Adipocyte (in vitro differentiated cells): ENCODE measurements at places on chromosomes 12 and 14.

- DNase-seq = no peak
Measured at GRCh38 chr14:94332587-94332986, 9.5 kb upstream of the SERPINA6 start.

- no peak for DNase-seq
Measured at GRCh38 chr12:1162081-1162760, 171.2 kb downstream of the ERC1 start.

- peak; percentile 45 for DNase-seq
Measured at GRCh38 chr12:110743571-110744093, 941 bp upstream of the PPP1CC start.

- DNase-seq = peak; percentile 88
Measured at GRCh38 chr14:104976198-104977007, 1.8 kb downstream of the AHNAK2 start.

GRCh38 chr12:1912580-1913376 lies 5.7 kb downstream of the CACNA2D4 start:
- DNase-seq = no peak

DNA sequence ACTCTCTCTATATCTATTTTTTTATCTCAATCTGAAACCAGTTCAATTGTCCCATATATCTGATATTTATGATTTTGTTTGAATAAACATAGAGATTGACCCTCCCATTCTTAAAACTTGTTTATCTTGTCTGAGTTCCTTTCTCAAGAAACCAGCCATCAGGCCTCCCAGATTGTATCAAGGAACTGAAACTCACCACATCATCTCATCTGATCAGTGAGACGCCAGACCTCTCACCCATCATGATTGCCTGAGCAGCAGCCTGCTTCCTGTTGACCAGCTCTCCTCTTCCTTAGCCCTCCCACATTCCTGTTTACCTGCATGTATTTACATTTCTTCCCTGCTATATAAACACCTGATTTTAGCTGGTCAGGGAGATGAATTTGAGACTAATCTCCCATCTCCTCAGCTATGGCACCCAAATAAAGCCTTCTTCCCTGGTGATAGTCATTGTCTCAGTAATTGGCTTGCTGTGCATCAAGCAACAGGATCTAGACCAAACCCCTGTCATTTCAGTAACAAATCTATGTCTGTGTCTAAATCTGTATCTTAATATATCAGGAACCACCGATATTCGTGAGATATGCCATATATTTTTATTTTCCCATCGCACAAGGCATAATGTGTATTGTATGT lies 323.6 kb downstream of the TMTC2 start:
- DNase-seq = no peak

DNA sequence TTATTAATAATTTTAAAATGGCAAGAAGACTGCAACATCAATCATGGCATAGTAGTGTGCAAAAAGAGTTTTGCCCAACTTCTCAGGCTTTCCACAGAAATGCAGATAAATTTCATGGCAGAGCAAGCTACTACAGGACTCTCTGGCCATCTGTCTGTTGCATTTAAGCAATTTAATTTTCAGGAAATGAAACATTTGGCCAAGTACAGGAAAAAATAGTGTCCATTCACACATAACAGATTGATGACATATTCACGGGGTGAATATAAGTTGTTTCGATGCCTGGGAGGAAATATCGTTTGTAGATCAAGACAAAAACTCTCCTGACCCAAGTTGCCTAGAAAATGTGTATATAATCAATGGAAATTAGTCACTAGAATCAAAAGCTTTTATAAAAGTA lies 324.0 kb downstream of the PRKD1 start:
- no peak for DNase-seq

DNA sequence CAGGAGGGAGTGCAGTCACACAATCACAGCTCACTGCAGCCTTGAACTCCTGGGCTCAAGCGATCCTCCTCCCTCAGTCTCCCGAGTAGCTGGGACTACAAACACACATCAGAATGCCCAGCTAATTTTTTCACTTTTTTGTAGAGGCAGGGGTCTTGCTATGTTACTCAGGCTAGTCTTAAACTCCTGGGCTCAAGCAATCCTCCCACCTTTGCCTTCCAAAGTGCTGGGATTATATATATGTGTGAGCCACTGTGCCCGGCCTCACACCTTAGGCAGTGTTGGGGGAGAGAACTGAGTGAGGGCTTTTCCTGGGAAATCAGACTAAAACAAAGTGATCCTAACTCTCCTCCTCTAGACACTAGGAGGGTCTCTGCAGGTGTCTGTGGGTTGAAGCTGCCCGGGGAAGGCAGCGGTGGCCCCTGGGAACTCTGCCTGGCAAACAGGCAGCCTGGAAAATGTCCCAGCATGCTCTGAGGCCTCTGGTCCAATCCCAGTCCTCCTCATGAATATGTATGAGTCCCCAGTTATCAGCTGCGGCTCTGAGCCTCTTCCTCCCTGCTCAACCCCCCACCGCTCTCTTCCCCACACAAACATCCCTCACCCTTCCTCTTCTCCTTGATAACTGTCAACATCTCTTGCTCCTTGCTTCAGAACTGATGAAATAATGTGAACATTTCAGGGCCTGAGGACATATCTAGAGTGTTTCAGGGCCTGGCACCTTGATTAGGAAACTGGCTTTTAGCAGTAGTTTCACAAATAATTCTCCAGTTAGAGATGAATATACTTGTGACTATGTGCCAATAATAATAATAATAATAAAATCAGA lies 7.9 kb upstream of the NAA25 start:
- DNase-seq = no peak

- no peak for DNase-seq
Measured at GRCh38 chr12:120764816-120765215, 39.2 kb downstream of the ACADS start.

DNA sequence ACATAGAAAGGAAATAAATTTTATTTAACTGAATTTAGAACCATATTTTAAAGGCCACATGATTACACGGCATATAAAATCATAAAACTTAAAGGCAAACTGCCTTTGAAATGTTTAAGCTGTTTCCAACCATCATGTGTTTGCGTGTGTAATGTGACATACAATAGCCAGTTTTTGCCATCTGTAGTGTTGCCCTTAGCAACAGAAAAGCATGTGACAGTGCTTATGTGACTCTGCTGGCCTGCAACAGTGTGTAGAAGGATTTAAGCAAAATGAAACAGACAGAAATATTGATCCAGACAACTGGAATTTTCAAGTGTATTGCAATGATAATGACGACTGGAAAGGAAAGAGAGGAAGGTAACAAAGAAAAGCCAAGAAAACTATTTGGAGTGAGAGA lies 49.5 kb downstream of the TSPAN19 start:
- no peak for DNase-seq

- DNase-seq = no peak
Measured at GRCh38 chr14:85154714-85155113, 375.2 kb upstream of the FLRT2 start.

GRCh38 chr12:32322354-32322753 lies 77.0 kb upstream of the FGD4 start:
- no peak for DNase-seq

GRCh38 chr14:105294142-105294597 lies 6.6 kb downstream of the BRF1 start:
- no peak for DNase-seq

DNA sequence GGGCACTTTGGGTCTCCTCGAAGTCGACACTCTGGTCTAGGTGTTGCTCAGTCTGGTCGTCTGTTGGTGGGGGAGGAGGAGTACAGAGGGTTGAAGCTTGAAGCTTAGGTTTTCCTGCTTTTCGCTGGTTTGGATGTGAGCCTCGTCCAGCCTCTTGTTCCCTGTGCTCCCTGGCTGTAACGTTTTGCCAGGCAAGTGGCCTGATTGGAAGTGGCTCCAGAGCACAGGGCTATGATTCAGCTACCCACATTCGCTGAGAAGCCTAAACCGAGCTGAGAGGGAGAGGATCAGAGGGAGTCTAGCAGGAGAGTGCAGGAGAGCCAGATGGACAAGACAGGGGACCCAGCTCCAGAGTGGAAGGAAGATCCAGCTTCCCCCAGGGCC lies 6.1 kb downstream of the HOXC10 start:
- DNase-seq = no peak

DNA sequence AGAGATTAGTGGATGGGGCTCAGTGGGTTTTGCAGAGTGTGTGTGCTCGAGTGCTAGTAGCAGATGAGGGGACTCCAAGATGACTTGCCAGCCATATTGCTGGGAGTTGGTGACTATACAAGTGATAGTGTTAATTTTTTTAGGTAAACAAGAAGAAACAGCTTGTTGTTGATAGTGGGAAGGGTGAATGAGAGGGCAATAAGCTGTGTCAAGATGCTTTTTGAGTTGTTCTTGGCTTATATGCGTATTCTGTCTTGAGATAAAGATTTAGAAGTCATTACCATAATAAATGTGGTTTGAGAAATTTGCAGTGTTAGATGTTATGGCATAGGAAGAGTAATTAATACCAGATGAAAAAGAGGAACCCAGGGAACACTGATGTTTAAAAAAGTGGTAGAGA lies 75.3 kb downstream of the RCOR1 start:
- DNase-seq = no peak

GRCh38 chr14:81519200-81520011 lies 14.2 kb downstream of the SEL1L start:
- peak; percentile 13 for DNase-seq

- no peak for DNase-seq
Measured at GRCh38 chr12:124433147-124433874, 134.1 kb downstream of the NCOR2 start.

GRCh38 chr12:73731658-73732057 lies 806.0 kb upstream of the ATXN7L3B start:
- no peak for DNase-seq

- peak; percentile 75 for DNase-seq
Measured at GRCh38 chr12:21502164-21502496, 541 bp downstream of the GOLT1B start.

- DNase-seq = no peak
Measured at GRCh38 chr12:4960030-4960429, 50.3 kb downstream of the KCNA1 start.

GRCh38 chr12:69030321-69030720 lies 97.3 kb upstream of the CPM start:
- DNase-seq = no peak

GRCh38 chr14:92282669-92283068 lies 40.3 kb upstream of the SLC24A4 start:
- DNase-seq = no peak

- no peak for DNase-seq
Measured at GRCh38 chr12:6225630-6226001, 25.4 kb downstream of the CD9 start.

DNA sequence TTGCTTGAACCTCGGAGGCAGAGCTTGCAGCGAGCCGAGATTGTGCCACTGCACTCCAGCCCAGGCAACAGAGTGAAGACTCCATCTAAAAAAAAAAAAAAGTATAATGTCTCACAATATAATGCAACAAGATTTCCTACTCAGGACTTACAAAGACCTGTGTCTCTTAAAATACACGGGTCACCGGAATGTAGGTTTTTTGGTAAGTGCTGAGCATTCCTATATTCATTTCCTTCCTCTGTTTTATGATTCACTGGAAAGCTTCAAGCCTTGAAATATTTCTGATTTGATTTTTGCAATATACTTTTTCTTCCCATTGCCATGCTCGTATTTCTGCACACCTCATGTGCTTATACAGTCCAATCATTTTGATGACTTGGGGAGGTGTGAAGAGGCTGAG lies 245.8 kb downstream of the FBXL14 start:
- DNase-seq = no peak

GRCh38 chr12:69112616-69113015 lies 126.8 kb upstream of the CPSF6 start:
- DNase-seq = no peak
